Glutamatergic neuron (in vitro differentiated cells): ENCODE measurements at places on chromosomes 7 and 10.

DNA sequence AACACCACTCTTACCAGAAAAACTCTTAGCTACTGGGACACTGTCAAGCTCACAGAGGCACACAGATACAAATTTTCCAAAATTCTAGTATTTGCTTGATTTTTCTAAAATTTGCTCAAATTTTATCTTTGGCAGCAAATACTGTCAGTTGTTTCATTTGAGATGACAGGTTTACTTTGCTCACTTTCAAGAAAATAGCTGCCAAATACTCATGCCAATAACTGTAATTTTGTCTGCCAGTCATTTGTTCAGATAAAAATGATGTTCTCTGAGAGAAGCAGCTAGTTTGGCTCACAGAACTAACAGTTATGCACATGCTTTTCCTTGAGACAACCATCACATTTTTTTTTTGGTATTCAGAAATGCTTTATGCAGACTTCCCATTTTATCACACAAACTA lies 82.8 kb downstream of the LRRC18 start:
- no peak for DNase-seq

DNA sequence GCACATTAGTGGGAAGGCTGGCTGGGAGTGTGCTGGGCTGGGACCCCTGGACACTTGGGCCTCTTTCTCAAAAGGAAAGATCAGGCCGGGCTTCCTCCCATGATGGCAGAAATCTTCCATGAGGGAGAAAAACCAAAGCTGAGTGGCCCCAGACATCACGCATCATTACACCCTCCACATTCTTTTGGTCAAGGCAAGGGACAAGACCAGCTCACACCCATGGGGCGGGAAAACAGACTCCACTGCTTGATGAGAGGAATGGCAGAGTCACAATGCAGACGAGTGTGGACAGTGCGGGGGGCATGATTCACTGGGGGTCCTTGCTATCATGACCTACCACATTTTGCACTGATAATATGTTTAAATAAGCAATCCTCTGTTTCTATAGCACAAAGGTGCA lies 73.3 kb downstream of the CREB3L2 start:
- DNase-seq, result no peak

DNA sequence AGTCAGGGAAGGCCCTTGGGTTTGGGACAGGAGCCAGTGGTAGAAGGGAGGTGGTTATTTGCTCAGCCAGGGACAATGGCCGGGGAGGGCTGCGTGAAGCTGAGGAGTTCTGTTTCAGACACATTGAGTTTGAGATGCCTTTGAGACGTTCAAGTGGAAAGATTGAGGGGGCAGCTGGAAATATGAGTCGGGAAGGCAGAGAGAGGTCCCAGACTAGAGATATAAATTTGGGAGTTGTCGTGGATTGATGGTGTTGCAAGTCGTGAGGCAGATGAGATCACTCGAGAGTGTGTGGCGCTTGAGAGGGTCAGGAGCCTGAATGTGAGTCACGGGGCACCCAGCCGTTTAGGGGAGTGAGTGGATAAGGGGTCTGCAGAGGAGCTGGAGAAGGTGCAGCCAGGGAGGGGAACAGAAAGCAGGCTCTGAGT lies 73.3 kb downstream of the ZMIZ1 start:
- DNase-seq, result no peak

- no peak for DNase-seq
Measured at GRCh38 chr7:70923181-70923845, 208.6 kb upstream of the GALNT17 start.

GRCh38 chr7:103058122-103058521 lies 16.5 kb downstream of the FBXL13 start:
- DNase-seq, result no peak

DNA sequence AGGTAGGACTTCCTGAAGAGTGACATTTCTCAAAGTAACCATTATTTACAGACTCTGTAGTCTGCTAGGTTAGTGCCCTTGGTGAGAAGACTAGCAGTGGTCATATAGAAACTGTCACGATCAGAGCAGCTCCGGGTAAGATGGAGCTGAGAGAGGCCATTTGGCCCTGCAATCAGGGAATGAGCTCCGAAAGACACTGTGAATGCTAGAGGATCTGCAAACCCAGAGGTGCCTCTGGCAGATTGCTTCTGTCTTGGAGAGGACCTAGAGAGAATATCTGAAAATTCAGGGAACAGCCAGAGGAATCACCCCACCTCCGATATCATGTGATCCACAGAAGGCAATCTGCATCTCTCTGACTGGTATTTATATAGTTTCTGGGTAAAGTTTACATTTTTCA lies 246.9 kb upstream of the KMT2E start:
- DNase-seq, result no peak

DNA sequence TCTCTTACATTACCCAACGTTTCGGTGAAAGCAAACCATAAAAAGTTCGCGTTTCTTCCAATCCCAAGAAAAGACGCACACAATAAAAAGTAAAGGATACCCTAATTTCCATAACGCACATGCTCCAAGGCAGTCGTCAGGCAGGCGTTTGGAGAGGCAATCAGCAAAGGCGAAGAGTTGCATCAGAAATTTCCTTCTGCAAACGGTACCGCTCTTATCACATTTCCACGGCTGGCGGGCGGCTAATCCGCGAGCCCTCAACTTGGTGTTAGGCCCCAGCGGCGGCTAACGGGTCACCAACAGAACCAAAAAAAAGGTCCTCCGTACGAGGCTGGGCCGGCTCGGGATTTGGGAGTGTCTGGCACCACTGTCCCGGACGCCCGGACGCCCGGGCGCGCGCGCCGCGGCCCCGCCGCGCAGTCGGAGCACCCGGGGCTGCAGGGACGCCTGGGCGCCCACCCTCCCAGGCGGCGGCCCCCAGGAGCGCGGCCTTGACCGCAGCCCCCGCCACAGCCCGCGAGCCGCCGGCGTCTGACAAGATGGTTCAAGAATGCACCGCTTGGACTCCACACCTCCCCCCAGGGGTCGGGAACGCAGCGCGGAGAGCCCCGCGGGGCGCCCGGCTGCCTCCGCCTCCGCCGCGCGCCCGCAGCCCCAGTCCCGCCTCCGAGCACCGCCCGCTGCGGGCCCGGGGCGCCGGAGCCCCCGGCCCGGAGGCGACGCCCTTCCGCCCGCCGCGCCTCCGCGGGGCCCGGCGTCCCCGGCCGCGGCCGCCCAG lies 9.8 kb upstream of the GRB10 start:
- peak; percentile 66 for DNase-seq

- no peak for DNase-seq
Measured at GRCh38 chr10:128541926-128542475, 415.8 kb upstream of the MKI67 start.

DNA sequence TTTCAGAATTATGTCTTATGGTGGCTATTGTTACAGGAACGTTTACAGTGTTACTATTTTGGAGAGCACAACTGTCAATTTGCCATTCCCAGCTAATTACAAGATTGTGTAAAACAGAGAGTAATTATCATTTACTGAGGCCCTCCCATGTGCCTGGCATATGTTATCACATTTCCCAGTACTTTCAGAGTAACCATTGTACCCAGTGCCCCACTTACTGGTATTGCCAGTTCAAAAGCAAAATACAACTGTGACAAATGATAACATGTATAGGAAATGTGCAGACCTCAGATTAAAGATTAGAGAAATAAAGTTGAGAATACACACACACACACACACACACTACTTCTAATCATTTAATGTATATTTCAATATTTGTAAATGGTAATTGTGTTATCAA lies 572.5 kb downstream of the POM121L12 start:
- no peak for DNase-seq

DNA sequence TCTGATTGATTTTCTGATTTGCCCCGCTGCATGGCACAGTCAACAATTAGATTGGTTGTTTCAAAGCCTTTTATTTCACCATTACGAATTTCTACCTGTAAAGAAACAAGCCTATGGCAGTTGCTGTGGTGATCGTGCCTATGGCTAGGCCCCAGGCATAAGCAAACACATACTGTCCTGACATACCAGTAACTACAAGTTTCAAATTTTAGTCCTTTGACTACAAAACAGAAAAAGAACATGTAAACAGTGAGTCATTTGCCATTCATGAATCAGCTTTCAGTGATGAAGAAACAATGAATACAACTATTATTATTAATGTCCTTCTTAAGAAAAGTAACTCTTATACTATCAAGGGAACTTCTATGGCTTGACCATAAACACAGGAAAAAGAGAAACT lies 168.0 kb upstream of the LRRN3 start:
- no peak for DNase-seq

DNA sequence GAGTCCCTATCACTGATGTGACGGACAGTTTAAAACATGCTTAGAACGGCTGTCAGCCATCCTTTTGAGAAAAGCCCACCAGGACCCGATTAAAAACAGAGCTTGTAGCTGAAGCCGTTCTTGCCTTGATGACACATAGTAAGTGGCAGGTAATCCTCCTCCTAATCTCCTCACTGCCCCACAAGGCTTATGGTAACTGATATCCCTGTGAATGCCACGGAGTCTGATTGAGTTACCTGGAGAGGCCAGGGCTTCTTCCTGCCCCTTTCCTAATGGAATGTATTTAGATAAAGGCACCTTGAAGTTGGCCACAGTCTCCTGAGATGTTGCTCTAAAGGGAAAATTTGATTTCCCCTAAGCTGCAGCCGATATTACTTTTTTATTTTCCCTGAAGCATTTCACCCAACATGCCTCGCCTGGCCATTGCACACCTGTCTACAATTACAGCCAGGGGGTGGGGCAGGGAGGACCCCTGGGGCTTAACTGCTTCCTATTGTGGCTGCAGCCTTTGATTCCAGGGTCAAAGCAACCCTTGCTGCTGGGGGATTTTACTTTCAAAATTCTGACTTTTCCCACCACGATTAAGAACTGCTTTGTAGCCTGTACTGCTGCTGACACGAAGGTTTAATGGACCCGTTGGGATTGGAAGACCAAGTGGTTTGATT lies 169.0 kb upstream of the GPR26 start:
- no peak for DNase-seq

DNA sequence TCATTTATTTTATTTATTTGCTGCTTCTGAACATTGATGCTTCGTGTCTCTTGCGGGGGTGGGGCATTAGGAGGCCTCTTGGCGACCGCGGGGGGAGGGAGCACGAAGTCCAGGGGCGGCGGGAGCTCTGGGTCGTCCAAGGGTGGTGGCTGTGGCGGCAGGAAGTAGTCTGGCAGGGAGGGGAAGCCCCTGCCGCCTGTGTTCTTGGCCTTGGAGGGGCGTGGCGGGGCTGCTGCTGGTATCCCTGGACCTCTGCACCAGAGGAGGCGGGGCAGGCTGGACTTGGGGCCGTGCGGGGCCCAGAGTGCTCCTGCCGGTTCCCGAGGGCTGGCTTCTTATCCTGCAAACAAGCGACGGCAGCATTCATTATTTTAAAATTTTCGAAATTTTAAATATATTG lies 70.5 kb upstream of the ABI1 start:
- DNase-seq, result peak; percentile 48

GRCh38 chr7:99504281-99504602 lies 220 bp upstream of the ZKSCAN5 start:
- peak; percentile 99 for DNase-seq

DNA sequence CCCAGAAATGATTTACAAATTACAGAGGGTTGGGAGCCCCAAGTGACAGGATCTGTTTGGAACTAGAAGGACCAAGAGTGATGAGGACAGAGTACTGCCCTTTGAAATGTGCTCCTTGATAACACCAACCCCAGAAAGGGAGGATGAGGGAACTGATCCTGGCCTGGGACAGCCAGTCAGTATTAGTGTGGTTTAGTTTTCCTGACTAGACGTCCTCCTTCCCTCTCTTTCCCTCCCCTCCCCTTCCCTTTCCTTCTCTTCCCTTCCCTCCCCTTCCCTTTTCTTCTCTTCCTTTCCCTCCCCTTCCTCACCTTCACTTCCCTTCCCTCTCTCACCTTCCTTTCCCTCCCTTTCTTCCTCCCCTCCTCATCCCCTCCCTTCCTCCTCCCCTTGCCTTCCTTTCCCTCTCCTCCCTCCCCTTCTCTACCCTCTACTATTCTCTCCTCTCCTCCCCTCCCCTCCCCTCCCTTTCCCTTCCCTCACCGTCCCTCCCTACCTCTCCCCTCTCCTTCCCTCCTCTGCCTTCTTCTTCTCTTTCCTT lies 31.0 kb upstream of the BICC1 start:
- no peak for DNase-seq

DNA sequence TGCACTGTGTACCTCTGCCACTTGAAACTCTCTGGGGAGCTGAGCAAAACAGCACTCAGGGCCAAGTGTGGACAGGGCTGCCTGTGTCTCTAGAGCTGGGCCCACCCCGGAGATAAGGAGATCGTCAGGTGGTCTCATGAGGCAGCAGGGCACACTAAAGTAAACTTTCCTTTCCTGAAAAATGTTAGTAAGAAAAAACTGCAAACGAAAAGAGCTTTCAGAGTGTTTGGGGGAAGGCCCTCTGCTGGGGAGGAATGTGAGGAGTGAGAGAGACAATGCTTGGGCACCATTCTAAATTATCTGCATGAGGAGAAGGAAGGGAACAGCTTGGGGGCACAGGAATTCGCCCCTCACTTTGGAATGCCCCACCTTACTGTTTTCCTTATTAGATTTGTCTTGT lies 127.7 kb downstream of the ATXN7L1 start:
- DNase-seq, result no peak

GRCh38 chr7:104934665-104935064 lies 79.3 kb upstream of the KMT2E start:
- DNase-seq, result no peak

DNA sequence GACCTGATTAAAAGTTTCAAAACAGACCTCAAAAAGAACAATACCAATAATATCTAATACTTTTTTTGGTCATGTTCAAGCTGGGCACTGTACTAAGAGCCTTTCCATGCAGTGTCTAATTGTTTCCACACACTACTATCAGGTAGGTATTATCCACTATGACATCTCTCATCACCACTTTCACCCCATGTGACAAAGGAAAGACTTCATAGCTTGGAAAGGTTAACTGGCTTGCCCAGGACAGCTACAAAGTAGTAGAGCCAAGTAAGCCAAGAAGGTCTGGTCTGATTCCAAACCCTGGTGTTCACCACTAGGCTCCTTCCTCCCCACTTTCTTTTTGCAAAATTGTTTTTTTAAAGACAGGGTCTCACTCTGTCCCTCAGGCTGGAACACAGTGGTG lies 400.5 kb downstream of the KCNMA1 start:
- DNase-seq, result no peak

DNA sequence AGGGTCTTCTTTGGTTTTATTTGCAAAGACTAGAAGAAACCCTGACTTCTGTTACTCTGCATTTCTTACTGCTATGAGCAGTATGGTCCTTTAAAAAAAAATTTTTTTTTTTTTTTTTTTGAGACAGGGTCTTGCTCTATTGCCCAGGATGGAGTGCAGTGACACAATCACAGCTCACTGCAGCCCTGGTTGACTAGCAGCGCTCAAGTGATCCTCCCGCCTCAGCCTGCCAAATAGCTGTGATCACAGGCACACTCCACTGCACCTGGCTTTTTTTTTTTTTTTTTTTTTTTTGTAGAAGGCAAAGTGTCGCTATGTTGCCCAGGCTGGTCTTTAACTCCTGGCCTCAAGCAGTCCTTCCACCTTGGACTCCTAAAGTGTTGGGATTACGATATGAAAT lies 17.4 kb downstream of the CNNM2 start:
- DNase-seq, result no peak
